ENCODE measurements at places on chromosomes 2 and 18. TPM values are rescaled to one million over a fixed set of nuclear protein-coding genes. Genes with fewer than 3 reads are reported as not detected.

- no peak overlapping the region for H3K27ac ChIP-seq
- no peaks in the 10 kb centered on the region for H3K4me1 ChIP-seq
- no peak for DNase-seq
- H3K4me3 ChIP-seq, result no peak overlapping the region
- H3K27me3 ChIP-seq, result no peaks in the 10 kb centered on the region
Observed at GRCh38 chr2:109194620-109194937, 65.6 kb downstream of the SH3RF3 start.

The TBR1 gene
- 0.14 TPM for polyA plus RNA-seq

- no peaks in the 10 kb centered on the region for H3K4me1 ChIP-seq
- H3K27me3 ChIP-seq, result no peaks in the 10 kb centered on the region
- H3K27ac ChIP-seq, result no peak overlapping the region
- no peak for DNase-seq
- no peaks in the 10 kb centered on the region for H3K36me3 ChIP-seq
Observed at GRCh38 chr2:216900406-216900805, 40.5 kb upstream of the TNP1 start.

- H3K4me1 ChIP-seq, result no peaks in the 10 kb centered on the region
- no peak overlapping the region for H3K4me3 ChIP-seq
- H3K36me3 ChIP-seq, result no peaks in the 10 kb centered on the region
- H3K27ac ChIP-seq, result no peak overlapping the region
- peaks cover 2% of the 10 kb centered on the region for H3K27me3 ChIP-seq
- no peak for DNase-seq
Observed at GRCh38 chr2:41872646-41873045, 175.2 kb upstream of the PKDCC start.

The EVX2 gene
- not detected for polyA plus RNA-seq

- H3K27ac ChIP-seq, result no peak overlapping the region
- DNase-seq, result no peak
- no peaks in the 10 kb centered on the region for H3K4me1 ChIP-seq
- no peak overlapping the region for H3K4me3 ChIP-seq
- no peaks in the 10 kb centered on the region for H3K36me3 ChIP-seq
- H3K27me3 ChIP-seq, result no peaks in the 10 kb centered on the region
Observed at GRCh38 chr2:236715077-236715476, 145.5 kb downstream of the ACKR3 start.

- DNase-seq, result no peak
- H3K36me3 ChIP-seq, result no peaks in the 10 kb centered on the region
- H3K27me3 ChIP-seq, result no peaks in the 10 kb centered on the region
- H3K4me1 ChIP-seq, result no peaks in the 10 kb centered on the region
Observed at GRCh38 chr2:10985260-10985659, 73.5 kb downstream of the KCNF1 start.

GRCh38 chr2:60508339-60508917 lies 45.0 kb downstream of the BCL11A start:
- H3K4me3 ChIP-seq, result no peak overlapping the region
- H3K36me3 ChIP-seq, result no peaks in the 10 kb centered on the region
- H3K27me3 ChIP-seq, result no peaks in the 10 kb centered on the region

GRCh38 chr18:69492861-69493260 lies 92.2 kb downstream of the DOK6 start:
- DNase-seq, result no peak
- no peak overlapping the region for H3K27ac ChIP-seq
- H3K4me1 ChIP-seq, result no peaks in the 10 kb centered on the region
- H3K36me3 ChIP-seq, result no peaks in the 10 kb centered on the region
- no peaks in the 10 kb centered on the region for H3K27me3 ChIP-seq

DNA sequence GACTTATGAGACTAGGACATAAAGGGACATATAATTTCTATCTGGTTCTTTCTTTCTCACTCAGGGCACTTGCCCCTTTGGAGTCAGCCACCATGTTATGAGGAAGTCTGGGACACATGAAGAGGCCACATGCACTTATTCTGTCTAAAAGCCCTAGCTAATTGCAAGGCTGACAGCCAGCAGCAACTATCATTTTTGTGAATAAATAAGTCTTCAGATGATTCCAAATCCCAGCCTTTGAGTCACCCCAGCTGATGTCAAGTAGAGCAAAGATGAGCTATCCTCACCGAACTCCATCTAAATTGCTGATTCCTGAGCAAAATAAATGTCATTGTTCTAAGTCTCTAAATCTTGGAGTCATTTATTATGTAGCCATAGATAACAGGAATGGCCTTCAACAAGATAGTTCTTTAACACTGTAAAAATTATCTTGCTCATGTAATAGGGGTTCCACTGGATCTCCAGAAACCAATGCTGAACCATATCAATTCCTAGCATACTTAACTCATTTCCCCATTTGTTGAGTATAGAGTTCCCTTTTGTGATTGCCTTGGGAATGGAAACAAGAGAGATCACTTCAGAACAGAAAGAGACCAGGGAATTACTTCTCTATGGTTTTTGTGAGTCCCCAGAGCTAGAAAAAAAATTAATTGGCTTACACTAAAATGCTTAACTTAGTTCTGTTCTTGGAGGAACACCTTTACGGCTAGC lies 50.6 kb upstream of the FN1 start:
- H3K4me1 ChIP-seq, result no peaks in the 10 kb centered on the region
- no peaks in the 10 kb centered on the region for H3K27me3 ChIP-seq
- no peak overlapping the region for H3K4me3 ChIP-seq
- H3K36me3 ChIP-seq, result no peaks in the 10 kb centered on the region

Measured in endothelial cell of umbilical vein (primary cell).